HT-29 (cell line): ENCODE measurements at places on chromosomes 6 and 20.

DNA sequence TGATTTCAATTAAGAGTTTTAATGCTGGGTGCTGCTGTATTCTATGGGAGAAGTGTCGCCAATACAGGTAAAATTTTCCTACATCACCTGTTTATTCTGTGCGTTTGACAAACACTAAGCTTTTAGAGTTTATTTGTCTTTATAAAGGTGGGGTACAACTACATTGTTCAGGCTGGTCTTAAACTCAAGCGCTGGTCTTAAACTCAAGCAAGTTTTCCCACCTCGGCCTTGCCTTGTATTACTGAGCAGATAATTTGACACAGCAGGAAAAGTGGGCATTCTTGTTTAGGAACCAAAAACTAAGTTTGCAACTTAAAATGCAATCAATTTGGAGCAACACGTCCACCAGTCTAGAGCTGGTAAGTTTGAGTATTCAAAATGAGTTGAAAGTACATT is 112.9 kb upstream of the BTN3A2 start:
- DNase-seq, result no peak

GRCh38 chr20:5592165-5592564 is 158.0 kb upstream of the SHLD1 start:
- DNase-seq, result no peak

- DNase-seq, result no peak
Observed at GRCh38 chr6:166728884-166729530, 102.0 kb upstream of the RPS6KA2 start.

GRCh38 chr6:12614456-12614855 is 102.1 kb upstream of the PHACTR1 start:
- DNase-seq, result no peak

GRCh38 chr6:152845421-152845820 is 94.8 kb downstream of the VIP start:
- no peak for DNase-seq

GRCh38 chr6:90227213-90227612 is 69.4 kb downstream of the BACH2 start:
- DNase-seq, result no peak

GRCh38 chr20:41173161-41173721 is 35.9 kb downstream of the PLCG1 start:
- DNase-seq, result peak; percentile 86

- DNase-seq, result no peak
Observed at GRCh38 chr20:62696434-62696957, 12.1 kb upstream of the NTSR1 start.

GRCh38 chr20:44110816-44111568 is 76.0 kb downstream of the JPH2 start:
- no peak for DNase-seq

- no peak for DNase-seq
Observed at GRCh38 chr6:140857739-140858380, 1274.9 kb upstream of the GJE1 start.

DNA sequence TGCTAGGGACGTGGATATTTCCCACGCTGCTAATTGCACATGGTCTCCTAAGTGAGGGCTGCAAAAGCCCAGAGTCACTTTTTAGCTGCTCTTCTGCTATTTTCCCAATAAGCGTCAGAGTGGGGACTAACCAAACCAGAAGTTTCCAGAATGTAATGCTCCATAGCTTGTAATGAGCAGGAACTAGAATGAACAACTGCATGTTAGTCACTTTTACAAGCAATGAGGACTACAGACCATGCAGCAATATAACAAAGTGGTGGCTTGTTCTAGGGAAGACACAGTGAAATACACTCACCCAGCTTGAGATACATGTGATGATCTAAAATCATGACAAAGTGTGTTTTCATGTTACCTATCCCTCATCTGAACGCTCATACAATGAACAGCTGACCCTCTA is 314.1 kb upstream of the SGK1 start:
- DNase-seq, result no peak

DNA sequence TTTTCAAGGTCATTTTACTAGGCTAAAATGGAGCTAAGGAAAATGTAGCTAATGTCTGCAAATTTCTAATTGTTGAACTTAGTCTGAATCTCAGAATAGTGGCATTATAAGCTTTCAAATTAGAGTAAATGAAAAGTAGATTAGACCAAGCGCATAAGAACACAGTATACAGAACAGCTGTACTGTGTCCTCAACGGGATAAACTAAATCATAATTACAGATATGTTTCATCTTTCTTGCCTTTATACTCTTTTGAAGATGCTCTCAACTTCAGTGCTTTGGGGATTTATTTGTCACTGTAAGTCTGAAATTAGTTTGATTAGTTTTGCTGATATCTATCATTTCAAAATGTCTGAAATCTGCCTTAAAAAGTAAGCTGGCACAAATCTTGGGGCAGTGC is 305.4 kb downstream of the LAMA2 start:
- no peak for DNase-seq

DNA sequence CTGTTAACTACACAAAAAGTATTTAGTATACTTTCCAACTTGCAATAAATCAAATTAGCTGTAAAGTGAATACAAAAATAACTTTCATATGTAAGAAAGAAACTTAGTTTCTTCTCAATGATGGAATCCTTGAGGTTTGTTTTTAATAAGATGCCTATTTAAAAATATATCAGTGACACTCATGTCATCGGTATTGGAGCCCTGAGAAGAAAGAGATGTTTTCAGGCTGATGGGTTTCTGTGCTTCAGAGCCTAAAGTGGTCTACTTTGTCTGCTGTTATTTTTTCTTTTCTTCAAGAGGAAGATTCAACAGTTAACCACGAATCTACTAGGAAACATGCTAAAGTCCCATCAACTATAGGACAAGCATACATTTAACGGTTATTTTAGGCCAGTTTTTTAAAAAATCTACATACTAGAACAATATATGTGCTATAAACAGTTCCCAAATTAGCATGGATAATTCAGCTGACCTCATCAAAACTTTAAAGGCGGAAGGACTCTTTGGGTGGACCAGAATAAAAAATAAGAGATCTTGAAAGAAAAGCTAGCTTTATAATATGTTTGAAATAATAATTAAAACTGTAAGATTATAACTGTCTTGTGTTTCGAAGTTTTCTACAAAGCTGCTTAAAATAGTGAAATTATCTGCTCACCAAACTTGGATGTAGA is 147.0 kb upstream of the SAMD5 start:
- no peak for DNase-seq

DNA sequence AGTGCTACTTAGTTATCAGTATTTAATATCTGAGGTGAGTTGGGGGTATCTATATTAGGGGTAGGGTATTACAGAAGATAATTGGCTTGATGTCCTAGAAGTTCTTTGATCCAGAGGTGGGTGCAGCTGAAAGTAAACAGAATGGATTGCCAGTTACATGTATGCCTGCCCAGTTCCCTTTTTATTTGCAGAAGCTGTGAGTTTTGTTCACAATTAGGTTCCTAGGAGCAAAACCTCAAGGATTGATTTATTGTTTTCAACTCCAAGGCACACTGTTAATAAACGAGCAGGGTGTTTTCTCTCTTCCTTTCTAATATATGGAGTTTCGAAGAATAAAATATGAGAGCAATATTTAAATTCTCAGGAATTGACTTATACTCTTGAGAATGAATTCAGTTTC is 129.0 kb downstream of the SULF2 start:
- no peak for DNase-seq
